ENCODE measurements at places on chromosomes 6 and 20.

DNA sequence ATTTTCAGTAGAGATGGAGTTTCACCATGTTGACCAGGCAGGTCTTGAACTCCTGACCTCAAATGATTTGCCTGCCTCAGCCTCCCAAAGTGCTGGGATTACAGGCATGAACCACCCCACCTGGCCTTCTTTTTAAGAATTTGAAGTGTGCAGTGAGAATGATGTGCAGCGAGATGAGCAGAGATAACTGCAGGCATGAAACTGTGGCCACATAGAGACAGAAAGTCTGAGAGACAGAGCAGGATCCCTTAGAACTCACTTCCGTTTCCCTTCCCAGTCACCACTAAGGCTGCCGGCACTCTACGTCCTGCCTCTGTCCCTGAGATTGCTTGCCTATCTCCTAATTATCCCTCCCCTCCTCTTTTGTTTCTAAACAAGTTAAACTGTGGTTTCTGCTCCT is 27.2 kb downstream of the IL22RA2 start:
- DNase-seq: no peak

DNA sequence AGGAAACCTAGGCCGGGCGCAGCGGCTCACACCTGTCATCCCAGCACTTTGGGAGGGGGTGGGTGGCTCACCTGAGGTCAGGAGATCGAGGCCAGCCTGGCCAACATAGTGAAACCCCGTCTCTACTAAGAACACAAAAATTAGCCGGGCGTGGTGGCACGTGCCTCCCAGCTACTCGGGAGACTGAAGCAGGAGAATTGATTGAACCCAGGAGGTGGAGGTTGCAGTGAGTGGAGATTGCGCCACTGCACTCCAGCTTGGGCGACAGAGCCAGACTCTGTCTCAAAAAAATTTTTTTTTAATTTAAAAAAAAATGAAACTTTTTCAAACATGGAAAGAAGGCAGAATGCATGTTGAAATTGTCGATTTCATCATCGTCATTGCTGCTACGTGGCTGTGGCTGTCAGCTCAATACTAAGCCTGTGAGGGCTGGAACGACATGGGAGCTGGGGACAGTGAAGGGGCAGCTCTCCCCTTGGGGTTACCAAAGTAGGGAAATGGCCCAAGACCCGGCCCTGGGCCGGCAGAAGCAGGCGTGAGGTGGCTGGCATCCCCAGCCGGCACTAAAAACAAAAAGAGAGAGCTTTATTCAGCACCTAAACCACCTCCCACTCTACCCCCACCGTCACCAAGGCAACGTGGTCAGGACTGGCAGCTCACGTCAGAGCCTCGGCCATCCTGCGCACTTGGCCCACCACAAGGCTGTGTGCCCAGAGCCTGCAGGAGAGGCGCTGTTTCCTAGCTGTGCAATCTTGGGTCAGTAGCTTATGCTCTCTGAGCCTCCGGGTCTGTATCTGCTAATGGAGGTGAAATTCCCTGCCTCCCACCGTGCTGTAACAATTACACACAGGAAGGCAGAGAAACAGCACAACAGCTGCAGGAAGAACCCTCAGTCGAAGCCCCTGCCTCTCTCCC is 30.8 kb downstream of the AGPAT4 start:
- DNase-seq: no peak

- no peak for DNase-seq
Observed at GRCh38 chr20:25622450-25623224, 1.2 kb downstream of the NANP start.

GRCh38 chr6:52403086-52403485 is 17.1 kb upstream of the EFHC1 start:
- DNase-seq: no peak

DNA sequence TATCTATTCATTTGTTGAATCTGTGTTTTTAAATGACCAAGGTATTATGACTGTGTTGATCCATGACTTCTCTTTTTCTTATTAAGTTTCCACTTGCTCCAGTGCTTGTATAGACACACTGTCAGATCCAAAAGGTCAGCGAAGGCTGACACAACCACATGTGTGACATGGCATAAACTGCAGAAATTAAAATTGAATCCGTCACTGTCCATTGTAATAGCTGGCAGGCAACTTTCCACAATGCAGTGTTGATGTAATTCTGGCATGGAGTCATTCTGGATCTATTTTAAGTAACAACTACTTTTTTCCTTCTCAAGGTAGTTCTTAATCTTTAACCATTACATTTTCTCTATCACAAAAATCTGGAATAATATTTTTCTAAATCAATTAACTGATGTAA is 145.3 kb downstream of the AIG1 start:
- no peak for DNase-seq

DNA sequence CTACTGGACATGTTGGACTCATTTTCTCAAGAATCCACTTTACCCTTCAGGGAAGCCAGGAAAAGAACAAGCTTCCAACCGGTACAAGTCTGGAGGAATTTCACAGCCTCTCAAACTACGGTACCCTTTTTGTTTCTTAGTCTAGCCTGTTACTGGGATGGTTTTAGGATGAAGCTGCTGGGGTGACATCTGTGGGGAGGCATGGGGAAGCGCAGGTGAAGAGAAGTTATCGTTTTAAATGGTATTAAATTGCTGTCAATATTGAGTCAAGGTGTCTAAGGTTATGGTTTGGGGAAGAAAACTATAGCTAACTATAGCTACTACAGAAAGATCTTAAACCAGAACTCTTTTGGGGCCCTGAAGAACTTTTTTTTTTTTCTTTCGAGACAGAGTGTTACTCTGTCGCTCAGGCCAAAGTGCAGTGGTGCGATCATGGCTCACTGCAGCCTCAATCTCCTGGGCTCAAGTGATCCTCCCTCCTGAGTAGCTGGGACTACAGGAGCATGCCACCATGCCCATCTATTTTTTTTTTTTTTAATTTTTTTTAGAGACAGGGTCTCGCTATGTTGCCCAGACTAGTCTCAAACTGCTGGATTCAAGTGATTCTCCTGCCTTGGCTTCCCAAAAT is 128.7 kb downstream of the RIN2 start:
- DNase-seq: no peak

GRCh38 chr6:33324125-33324524 is 6.6 kb upstream of the ZBTB22 start:
- DNase-seq: no peak
